ENCODE measurements at places on chromosomes 11 and 22.
A peak's percentile ranks its signal among the peaks of the same experiment; 100 is the strongest.

GRCh38 chr22:45039133-45039532 lies 29.3 kb upstream of the PHF21B start:
- DNase-seq: no peak

DNA sequence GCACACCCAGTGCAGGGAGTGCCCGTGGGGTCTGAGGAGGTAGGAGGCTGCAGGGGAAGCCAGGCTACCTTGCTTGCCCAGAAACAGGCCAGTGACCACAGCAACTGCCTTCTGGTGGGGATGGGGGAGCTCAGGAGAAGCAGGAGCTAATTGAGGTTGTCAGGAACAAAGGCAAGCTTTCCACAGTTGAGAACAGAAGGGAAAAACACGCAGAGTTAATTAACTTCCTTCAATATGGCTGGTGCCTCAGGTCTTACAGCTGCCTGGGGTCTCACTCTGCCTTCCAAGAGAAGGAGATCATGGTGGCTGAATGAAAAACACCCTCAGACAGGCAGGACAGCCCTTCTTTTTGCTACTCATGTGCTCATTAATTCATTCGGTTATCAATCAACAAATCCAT lies 127.9 kb upstream of the SYT13 start:
- DNase-seq: no peak

GRCh38 chr11:61983419-61983818 lies 16.0 kb upstream of the FTH1 start:
- DNase-seq: no peak

DNA sequence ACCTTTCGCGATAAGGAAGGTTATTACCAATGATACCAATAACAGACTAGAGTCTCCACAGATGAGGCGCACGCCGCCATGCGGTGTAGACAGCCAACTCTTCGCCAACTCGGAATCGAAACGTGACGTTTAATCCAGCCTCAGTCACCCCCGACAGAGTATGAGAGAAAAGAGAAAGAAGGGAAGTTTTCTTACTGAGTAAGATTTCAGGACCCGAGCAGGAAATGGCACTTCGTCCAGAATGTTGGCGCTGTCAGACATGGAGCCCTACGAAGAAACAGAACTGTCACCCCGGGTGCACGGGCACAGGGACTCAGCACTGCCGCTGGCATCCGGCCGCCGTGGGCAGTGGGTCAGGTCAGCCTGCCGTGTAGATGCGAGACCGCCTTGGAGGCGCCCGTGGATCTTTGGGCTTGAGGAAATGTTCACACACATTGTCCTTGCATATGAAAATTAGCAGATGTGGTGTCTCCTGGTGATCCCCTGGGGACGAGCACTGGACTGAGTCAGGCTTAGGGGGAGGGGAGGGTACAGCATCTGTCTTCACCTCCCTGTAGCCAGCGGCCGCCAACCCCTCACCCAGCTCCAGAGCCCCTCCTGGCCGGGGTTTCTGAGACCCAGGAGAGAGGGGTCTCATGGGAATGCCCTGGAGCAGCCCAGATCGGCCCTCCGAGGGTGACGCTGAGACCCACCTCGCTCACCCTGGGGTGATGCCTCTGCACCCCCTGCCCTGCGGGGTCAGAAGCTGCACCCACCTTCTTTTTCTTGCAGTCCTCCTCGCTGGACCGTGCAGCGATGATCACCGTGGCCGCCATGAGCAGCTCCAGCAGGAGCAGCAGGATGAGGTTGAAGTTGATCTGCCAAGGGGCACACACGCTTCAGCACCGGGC lies 8.3 kb downstream of the MLC1 start:
- no peak for DNase-seq

GRCh38 chr11:61975638-61976419 lies 8.4 kb upstream of the FTH1 start:
- no peak for DNase-seq

DNA sequence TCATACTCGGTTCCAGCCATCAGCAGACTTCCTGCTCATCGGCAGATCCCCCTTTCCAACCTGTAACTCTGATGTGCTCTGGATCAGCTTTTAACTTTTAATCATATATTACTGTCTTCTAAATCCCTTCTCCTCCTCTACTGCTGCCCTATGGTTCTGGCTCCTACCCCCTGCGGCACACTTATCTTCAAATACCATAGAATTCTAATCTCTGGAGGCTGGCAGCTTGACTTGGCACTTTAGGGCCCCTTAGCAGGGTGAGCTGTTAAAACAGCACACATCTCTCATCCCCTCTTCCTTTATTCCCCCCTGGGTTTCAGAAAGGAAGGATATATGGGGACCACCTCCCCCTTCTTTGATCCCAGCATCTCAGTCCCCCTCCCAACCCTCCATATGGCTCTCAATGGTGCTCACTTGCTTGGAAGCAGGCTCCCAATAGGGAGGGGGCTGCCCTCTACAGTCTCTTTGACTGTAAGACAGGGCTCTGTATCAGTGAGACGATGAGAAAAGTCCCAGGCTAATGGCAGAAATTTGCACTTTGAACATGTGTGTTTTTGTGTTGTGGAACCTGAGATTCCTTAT lies 4.4 kb upstream of the CNTF start:
- no peak for DNase-seq

GRCh38 chr22:20298110-20298802 lies 21.6 kb downstream of the DGCR6L start:
- no peak for DNase-seq

- DNase-seq: no peak
These were observed 25.8 kb upstream of the RASSF10 start for GRCh38 chr11:12983336-12983735.

DNA sequence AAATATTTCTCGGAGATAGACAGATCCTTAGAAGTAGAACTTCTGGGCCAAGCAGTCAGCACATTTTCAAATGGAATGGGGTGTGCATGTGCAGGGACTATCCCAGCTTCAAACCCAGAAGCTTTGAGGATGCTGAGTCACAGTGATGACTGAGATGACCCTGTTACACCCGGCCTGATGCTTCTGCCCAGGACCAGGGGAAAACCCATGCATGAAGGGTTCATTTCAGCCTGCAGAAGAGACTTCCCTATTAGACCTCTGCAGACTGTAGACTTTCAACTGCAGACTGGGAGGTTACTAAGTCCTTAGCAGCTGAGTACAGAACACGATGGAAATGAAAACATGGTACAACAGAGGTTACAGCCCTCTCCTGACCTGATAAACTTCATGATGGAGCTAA lies 3.6 kb upstream of the OR2AT4 start:
- DNase-seq: no peak

DNA sequence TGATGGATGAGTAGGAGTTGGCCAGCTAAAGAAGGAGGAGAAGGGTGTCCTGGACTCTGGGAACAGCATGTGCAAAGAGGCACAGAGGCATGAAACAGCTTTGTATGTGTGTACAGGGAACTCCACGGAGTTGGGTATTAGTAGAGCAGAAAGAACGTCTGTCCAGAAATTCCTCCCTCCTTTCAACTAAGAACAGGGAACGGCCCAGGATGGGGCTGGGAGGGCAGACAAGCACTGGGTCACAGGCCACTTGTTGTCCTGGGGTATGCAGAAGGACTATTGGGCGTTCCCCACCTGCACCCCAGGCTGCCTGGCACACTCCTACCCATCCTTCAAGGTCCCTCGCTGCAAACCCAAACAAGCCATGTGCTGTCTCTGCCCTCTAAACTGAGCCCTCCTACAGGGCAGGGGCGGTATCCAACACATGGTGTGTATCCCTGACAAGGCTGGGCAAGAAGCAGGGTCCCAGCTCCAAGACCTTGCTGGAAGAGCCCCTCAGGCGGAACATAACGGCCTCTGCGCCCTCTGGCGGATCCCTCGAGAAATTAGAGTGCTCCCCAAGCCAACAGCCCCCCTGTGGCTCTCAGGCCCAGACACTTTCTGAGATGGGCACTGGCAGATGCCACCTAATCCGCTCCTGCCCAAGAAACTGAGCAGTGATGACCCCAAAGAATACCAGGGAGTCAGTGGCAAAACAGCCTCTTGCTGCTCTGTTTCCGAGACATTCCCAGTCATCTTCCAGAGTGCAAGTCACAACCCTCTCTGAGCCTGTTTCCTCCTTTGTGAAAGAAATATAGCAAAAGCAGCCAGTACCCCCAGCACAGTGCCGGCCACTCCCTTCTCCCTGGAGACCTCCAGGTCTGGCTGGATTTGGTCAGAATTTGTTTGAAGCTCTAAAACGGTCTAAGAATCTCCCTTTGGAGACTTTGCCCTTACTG lies 1.6 kb upstream of the ELFN2 start:
- peak; percentile 45 for DNase-seq

DNA sequence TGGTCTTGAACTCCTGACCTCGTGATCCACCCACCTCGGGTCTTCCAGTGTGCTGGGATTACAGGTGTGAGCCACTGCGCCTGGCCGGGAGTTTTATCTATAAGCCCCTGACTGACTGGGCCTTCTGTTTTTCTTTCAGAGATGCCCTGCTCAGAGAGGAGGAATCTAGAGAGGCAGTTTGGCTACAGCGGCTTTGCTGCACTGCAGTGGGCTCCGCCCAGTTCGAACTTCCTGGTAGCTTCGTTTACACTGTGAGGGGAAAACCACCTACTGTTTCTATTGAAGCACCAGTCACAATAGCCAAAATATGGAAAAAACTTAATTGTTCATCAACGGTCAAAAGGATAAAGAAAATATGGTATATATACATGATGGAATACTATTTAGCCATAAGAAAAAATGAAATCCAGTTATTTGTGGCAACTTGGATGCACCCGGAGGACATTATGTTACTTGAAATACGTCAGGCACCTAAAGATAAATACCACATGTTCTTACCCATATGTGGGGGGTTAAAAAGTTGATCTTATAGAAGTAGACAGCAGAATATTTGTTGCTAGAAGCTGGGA lies 31.9 kb upstream of the FAM181B start:
- DNase-seq: no peak

GRCh38 chr22:35645646-35646045 lies 2.6 kb upstream of the APOL6 start:
- DNase-seq: no peak

GRCh38 chr22:17540481-17540880 lies 22.8 kb upstream of the SLC25A18 start:
- no peak for DNase-seq

DNA sequence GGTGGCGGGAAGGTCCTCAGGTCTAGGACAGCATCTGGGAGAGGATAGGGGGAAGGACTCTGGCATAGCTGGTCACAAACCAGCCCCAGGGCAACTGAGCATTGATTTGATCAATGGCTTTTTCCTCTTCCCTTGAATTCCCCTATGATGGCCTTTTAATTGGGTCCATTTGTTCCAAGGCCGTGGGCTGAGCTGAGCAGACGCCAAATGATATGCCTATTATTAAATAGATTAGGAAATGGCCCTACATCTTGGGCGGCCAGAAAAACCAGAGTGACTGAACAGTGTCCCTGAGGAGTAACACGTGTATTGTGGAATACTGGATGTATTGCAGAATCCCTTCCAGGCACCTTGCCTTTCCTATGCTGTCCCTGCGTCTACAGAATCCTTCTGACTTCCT lies 26.7 kb upstream of the P2RY6 start:
- no peak for DNase-seq

- no peak for DNase-seq
These were observed 11.3 kb downstream of the CUL5 start for GRCh38 chr11:108019870-108020540.

DNA sequence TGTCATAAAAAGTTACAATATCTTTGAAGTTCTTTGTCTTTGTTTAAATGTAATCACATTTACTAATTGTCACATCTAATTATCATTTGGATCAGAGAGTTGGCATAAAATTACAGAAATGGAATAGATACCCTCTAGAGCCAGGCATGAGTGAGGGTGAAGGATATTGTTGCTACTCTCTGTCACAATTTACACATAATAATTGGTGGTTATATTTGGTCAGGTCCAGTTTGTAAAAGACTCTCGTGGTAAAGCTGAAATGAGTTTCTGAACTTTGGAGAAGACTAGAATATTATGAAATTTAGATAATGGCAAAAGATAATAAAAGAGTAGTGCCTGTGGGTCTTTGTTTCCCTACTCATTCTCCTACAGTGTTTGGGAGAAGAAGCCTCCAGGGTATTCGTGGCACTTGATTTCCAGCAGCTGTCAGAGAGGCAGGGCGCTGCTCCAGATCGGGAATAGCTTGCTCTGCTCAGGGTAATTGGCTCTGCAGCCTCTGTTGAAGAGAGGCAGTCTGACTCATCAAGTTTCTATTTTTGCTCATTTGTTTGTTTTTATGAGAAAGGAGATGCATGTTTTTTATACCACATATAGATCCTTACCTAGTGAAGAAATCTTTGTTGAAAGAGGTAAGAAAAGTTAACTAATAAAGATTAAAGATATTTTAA lies 349.9 kb downstream of the CNTN5 start:
- DNase-seq: peak; percentile 23

DNA sequence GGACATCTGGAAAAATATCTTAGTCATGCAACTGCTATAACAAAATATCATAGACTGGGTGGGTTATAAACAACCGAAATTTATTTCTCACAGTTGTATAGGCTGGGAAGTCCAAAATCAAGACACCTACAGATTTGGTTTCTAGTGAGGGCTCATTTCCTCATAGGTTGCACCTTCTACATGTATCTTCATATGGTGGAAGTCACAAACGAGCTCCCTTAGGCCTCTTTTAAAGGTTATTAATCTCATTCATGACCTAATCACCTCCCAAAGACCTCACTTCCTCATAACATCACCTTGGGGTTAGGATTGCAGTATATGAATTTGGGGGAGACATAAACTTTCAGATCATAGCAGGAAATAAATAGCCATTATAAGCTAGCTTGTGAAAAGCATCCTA lies 85.2 kb downstream of the INTS4 start:
- DNase-seq: no peak

GRCh38 chr11:111452817-111453552 lies 59.2 kb downstream of the BTG4 start:
- no peak for DNase-seq

DNA sequence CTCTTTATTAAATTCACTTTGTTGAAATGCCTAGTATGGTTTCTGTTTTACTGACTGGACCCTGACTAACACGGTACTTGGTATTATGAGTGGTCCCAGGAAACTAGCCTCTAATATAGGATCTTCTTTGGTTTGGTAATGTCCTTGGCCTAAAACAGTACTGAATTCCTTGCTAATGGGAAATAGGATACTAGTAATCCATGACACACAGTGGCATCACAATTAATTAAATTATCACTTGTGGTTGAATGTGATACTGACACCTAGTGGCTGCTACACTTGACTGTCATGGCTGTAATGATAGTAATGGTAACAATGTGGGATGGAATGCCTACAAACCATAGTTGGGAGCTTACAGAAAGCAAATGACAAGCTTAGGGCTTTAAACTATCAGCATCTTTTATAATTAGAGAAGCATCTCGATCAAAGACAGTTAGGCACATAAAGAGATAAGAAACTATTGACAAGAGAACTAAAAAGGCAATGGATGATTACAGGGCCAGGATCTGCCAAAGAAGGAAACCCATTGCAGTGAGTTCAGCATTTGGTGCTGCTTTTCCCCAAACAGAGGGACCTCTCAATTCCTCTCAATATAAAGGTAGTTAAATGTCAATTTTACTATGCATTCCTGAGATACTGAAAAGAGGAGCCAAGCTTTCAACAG lies 8.6 kb downstream of the DNHD1 start:
- DNase-seq: peak; percentile 30

GRCh38 chr11:60844045-60844869 lies 2.3 kb downstream of the CCDC86 start:
- no peak for DNase-seq

- DNase-seq: no peak
These were observed 4.5 kb downstream of the ADAMTS15 start for GRCh38 chr11:130452940-130453339.

Data from NCI-H1694 (cell line).